ENCODE measurements at places on chromosomes 2 and 18. TPM values are rescaled to one million over a fixed set of nuclear protein-coding genes. Genes with fewer than 3 reads are reported as not detected.
A peak's percentile ranks its signal among the peaks of the same experiment; 100 is the strongest.

GRCh38 chr2:234823877-234824376 lies 127.9 kb upstream of the SH3BP4 start:
- DNase-seq, result peak; percentile 98

DNA sequence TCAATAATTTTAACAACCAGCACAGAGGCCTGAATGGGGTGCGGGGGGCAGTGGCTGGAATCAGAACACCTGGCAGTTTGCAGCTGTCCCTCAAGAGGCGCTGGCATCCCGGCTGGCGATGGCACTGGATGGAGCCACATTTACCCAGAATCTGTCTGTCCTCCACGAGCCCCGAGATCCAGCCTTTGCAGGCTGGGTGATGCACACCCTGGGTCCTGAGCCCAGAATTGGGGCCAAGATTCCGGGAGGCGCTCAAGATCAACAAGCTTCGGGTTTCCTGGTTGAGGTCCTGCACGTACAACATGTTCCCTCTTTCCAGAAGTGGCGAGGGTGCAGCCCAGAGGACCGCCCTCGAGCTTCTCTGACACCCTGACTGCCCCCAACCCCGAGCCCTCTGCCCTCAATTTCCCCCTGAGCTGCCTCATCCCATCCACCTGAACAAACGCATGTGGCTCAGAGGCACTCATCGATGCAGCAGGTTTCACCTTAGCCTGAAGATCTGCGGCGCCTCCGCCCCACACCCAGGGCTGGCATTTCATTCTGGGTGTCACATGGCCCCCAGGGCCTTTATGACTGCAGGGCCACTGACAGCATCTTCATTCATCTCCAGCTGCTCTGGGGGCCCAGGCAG lies 97.5 kb downstream of the TFCP2L1 start:
- DNase-seq, result no peak

DNA sequence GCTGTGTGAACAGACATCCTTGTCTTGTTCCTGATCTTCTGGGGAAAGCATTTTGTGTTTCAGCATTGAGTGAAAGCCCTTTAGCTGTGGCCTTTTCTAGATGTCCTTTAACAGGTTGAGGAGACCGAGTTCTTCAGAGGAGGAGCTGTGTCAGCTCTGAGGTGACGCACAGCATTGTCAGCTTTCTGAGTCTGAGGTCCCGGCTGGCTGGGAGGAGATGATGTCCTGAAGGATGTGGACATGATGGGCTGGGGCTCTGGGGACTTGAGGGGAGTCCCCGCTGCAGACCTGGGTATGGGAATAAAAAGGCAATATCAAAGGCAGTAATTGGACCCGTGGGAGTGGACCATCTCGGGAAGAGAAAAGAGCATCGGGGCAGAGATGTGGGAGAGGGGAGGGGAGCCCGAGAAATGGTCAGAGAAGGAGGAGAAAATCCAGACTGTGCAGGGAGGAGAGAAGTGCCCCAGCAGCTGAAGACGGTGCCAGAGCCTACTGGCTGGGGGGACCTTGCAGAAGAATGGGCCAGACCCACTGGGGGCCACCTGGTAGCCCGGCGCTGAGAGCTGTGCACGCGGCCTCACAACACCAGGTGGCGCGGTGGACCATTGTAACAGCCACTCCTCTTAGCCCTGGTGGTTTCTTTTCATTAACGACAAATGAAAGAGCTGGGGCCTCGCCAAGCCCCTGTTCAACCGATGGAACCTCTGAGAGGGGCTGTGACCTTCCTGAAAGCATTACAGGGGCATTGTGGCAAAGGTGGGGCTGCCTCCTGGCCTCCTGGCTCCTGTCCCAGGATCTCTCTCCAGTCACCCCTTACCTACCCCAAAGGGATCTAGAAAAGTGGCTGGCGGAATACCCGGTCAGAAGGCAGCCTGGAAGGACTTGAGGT lies 61.6 kb downstream of the ST3GAL5 start:
- peak; percentile 64 for DNase-seq

Gene ZSWIM2
- total RNA-seq, result under 0.01 TPM

GRCh38 chr2:118750959-118751565 lies 96.4 kb downstream of the EN1 start:
- DNase-seq, result no peak

DNA sequence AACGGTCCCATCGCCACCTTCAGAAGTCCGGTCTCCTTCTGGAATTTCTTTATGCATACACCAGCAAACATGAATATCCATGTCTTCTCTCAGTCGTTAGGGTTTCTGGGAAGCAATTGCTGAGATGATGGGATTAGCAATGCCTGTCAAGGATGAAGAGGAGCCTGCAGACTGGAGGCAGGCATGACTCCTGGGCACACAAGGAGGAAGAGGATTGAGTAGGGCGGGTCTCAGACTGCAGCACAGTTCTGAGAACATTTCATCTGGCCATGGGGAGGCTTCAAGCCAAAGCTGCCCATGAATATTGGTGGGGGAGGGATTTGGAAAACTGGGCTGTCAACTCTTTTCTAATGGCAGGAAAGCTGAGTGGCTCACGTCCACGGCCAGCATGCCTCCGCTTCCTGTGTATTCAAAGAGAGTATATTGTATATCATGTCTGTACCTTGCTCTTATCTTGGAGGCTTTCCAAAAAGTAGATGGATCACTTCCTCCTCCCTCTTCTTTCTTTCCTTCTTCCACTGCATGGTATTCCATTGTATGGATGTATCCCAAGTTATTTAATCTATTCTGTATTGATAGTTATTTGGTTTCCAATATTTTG lies 24.5 kb downstream of the MC2R start:
- no peak for DNase-seq

Gene SCYGR4
- total RNA-seq, result not detected

DNA sequence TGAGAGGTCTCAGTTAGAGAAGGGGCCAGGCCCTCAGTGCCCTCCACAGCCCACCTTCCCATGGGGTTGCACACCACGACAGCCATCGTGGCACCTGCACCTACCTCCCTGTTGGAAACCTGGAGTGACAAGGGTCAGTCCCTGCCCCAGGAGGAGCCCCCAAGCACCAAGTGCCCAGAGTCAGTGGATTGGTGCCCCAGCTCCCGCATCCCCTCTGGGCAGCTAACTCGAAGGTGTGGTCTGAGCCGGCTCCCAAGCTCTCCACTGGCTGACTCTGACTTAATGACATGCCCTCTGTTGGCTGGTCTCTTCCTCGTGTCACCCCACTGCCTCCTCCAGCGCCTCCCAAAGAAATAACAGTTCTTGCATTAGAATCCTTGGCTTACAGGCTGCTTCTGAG lies 116.4 kb downstream of the NDUFA10 start:
- no peak for DNase-seq

DNA sequence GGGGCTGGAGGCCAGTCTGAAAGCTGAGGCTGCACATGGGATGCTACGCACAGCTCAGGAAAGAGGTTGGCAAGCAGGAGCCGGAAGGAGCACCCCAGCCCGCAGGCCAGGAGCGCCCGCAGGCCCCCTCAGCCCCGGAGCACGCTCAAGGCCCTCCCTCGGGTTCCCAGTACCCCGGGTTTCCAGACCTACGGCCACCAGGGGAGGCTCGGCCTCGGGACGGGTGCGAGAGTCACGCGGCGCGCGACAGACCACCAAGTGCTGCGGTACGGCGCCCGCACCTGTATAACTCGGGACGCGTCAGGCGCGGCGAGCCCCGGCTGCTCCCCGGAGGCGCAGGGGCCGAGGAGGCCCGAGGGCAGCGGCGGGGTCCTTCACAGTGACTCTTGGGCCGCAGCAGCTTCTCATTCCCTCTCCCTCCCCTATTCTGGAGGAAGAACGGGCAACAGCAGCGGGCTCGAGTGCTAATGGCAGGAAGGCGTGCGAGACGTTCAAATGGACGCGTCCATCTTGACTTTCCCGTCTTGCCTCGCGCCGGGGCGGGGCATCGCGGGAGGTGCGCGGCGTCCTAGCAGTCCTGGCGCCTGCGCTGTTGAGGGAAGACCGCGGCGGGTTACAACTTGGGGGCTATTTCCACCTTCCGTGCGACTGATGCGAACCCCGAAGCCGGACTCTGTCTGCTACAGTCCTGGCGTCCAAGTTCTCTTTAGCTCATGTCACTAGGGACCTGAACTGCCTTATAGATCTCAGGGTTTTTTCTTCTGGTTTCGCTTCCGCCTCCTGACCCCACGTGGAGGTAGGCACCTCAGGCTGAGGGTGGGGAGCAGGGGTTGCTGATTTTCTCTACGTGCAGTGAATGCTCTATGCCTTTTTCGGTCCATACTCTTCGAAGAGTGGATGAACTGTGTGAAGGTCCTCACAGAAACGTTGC lies at the start of gene ANAPC1:
Gene ANAPC1 (minus strand): TSS at position 533 of the 931 bp plus-strand sequence. CDS start 3,368 bp downstream, outside the sequence.
- no peak for DNase-seq

Gene ASAP2
- 29.8 TPM for total RNA-seq

Gene FASTKD2
- total RNA-seq, result 31.6 TPM

GRCh38 chr2:208013285-208014178 lies 11.8 kb downstream of the PLEKHM3 start:
- DNase-seq, result peak; percentile 57

GRCh38 chr2:236748801-236749200 lies 179.2 kb downstream of the ACKR3 start:
- peak; percentile 11 for DNase-seq

Gene MYOM1
- 0.26 TPM for total RNA-seq

Gene ZAP70
- total RNA-seq, result 0.13 TPM

DNA sequence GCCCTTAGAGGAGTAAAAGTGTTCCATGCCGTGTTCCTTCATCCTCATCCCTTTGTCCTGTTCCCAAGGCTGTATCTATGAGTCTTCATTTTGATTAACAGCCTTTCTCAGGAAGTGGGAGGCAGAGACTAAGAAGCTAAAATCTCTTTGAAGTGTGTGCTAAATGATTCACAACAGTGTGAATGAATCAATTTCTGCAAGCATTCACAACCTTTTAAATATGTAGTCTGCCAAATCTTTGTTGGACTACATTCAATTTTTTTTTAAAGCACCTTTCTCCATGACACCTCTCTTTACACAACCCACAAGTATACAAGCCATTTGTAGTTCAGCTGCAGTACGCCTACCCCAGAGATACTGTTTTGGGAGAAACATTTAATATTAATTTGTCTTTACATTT lies 408.6 kb upstream of the FANCL start:
- no peak for DNase-seq

Gene GBX2
- 0.51 TPM for total RNA-seq

Gene DLX1
- not detected for total RNA-seq

Gene DPP4
- 67.4 TPM for total RNA-seq

Gene PECR
- 10.4 TPM for total RNA-seq

DNA sequence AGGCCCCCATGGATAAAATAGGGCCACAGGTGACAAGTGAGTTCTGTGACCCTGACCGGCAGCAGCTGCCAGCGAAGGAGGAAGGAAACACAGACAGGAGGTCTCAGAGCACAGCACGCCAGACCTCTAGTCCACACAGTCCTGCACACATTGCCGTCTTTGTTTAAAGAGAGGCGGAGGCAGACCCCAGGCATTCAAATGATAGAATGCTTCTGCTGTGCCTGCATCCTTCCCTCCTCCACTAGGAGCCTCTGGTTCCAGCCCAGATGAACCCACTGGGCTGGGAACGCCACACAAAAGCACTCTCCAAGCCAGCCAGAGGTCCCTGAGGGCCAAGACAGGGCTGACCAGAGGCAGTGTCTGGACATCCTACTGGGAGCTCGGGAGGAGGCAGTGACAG lies 118.7 kb downstream of the KLHL29 start:
- no peak for DNase-seq

Gene NR4A2
- total RNA-seq, result 0.25 TPM

- no peak for DNase-seq
Measured at GRCh38 chr2:30511122-30512083, 64.4 kb downstream of the LCLAT1 start.

DNA sequence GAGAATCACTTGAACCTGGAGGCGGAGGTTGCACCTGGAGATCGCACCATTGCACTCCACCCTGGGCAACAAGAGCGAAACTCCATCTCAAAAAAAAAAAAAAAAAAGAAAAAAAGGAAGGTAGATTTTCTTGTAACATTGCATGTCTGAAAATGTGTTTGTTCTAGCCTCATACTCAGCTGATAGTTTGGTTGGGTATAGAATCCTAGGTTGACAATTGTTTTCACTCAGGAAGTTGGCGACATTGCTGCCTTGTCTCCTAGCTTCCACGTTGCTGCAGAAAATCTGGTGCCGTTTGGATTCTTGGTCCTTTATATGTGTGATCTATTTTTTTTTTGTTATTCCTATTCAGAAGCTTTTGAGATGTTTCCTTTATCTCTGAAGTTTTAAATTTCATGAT lies 4.7 kb downstream of the ING5 start:
- no peak for DNase-seq

GRCh38 chr18:7839548-7839947 lies 272.4 kb downstream of the PTPRM start:
- DNase-seq, result no peak

GRCh38 chr2:73536133-73536840 lies 105.9 kb downstream of the NAT8 start:
- DNase-seq, result no peak

- DNase-seq, result no peak
Measured at GRCh38 chr18:48800466-48800865, 150.3 kb downstream of the SMAD7 start.

DNA sequence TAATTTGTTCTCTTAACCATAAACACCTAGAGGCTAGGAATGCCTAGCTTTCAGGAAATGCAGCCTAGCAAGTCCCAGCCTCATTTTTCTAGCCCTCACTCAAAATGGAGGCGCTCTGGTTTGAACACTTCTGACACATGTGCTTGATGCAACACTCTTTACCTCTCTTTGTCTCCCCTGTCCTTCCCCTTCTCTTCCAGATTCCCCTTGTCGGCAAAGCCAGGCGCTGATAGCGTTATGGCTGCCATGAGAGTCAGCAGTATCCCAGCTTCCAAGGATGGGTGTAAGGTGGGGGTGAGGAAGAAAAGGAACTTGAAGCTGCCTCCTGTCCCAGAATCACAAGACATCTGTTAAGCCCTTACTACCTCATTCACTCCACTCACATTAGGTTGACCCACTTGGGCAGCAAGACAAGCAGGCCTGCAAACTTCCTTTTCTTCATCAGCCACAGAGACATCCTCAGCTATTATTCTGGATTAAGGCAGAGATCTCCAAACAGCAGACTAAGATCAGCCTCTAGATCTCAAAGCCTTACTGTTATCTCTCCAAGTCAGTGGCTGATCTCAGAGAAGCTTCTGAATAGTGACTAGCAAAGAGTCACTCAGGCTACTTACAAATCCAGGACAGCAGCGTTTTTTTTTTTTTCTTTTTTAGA lies 1.9 kb upstream of the ST3GAL5 start:
- DNase-seq, result no peak

Gene CPO
- not detected for total RNA-seq

- DNase-seq, result no peak
Measured at GRCh38 chr2:217444509-217444908, 558.3 kb downstream of the TNS1 start.
